Activated naive CD4-positive, alpha-beta T cell treated with anti-CD3 and anti-CD28 coated beads for 36 hours (primary cell): ENCODE measurements at places on chromosomes 16 and 17.

- no peak for DNase-seq
Measured at GRCh38 chr16:19136549-19137196, 22.9 kb downstream of the ITPRIPL2 start.

DNA sequence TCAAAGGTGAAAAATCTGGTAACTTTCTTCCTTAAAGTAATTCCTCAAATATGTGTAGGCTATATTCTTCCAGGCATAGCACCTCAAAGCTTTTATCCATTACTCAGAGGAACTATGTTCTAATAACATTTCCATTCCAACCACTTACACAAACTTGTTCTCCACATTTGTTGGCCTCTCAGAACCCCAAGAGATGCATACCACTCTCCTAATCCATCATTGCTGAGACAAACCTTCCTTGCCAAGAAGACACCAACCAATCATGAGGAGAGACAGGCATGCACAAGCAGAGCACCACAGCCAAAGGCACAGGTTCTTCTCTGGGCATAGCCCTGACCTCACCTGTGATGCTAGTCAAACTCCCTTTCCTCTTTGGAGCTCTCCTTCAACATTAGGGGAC, 20.9 kb downstream of the CDH11 start:
- no peak for DNase-seq

- DNase-seq = no peak
Measured at GRCh38 chr17:1769822-1770477, 8.1 kb downstream of the SERPINF1 start.

GRCh38 chr17:6671431-6671830, 19.9 kb downstream of the C17orf100 start:
- no peak for DNase-seq

GRCh38 chr17:17351901-17352781, 49.0 kb downstream of the NT5M start:
- no peak for DNase-seq
